Small intestine (tissue), 16 donors: ENCODE measurements at places on chromosomes 1 and 21.

GRCh38 chr1:228000836-228001563, 5.8 kb upstream of the WNT3A start:
- DNase-seq, result no peak

DNA sequence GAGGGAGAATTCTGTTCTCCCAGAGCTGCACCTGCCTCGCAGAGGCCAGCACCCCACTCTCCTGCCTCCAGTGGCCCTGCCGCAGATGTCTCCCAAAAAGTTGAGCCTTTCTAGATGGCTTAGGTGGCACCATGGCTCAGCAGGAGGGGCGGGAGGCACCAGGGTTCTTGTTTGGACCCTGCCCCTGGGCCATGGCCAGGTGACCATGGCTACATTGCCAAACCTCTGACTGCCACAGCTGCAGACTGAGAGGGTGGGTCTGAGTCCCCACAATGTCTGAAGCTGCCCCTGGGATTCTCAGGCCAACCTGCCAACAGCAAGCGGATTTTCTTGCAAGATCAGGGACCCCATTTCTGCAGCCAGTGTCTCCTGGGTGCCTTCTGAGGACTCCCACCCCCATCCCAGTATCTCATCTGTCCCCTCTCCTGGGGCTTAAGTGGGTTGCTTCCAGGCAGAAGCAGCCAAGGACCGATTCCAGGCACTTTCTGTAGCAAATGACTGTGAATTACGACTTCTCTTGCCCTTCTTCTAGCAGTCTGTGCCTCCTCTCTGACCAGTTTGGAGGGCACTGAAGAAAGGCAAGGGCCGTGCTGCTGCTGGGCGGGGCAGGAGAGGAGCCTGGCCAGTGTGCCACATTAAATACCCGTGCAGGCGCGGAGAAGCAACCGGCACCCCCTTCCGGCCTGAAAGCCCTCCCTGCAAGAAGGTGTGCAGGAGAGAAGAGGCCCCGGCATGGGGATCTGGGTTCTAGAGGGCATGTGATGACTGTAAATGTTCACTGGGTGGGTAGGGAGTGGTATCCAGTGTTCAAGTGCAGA, 22.5 kb downstream of the SESN2 start:
- no peak for DNase-seq

DNA sequence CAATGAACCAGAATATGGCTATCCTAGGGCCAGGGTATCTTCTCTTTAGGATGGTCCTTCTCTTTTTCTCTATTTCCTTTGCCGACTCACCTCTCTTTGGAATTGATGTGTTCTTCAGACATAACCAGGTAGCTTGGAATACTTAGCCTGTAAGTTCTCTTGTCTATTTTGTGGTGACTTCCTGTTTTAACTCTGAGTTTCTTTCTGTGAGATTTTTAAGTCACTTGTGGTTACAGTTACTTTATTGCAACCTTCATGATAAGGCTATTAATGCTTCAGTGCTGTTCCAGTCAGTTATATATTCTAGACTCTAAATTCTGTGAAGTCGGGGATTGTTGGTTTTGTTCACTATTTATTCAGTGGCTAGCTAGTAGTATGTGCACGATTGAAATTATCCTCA, 46.2 kb downstream of the DISP1 start:
- DNase-seq, result no peak

- no peak for DNase-seq
Observed at GRCh38 chr1:80293818-80294217, 1287.3 kb upstream of the ADGRL4 start.

DNA sequence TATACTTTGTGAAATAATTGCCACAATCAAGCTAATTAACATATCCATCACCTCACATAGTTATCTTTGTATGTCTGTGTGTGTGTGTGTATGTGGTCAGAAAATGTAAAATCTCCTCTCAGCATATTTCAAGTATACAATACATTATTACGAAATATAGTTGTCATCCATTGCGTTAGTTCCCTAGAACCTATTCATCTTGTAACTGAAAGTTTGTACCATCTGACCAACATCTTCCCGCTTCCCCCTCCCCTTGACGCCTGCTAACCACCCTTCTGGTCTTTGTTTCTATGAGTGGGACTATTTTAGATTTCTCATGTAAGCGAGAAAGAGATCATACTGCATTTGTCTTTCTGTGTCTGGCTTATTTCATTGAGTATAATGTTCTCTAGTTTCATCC, 455.3 kb downstream of the KCNT2 start:
- DNase-seq, result no peak
